HepG2 (cell line): ENCODE measurements at places on chromosomes 3 and 15.

DNA sequence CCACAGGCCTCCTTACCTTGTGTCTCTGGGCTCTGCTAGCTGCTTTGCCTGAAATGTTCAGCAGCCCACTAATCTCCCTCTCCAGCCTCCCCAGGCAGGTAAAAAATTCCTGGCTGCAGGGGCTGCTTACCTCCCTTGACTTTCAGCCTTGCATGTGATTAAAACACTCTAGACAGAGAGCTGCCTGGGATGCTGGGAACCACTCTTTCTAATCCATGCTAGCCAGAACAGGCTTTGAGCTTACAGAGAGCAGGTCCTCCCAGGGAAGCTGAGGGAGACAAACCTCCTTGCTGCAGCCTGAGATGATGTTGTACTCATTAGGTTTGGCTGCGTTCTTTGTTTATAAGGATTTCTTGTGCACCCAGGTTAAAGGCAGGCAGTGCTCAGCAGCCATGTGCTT is 33.7 kb upstream of the LIPC start:
- no peak for DNase-seq

GRCh38 chr3:44506961-44507360 is 29.5 kb upstream of the ZNF445 start:
- no peak for DNase-seq

- peak; percentile 3 for DNase-seq
These were observed 394.0 kb downstream of the LRTM1 start for GRCh38 chr3:54533856-54534255.

DNA sequence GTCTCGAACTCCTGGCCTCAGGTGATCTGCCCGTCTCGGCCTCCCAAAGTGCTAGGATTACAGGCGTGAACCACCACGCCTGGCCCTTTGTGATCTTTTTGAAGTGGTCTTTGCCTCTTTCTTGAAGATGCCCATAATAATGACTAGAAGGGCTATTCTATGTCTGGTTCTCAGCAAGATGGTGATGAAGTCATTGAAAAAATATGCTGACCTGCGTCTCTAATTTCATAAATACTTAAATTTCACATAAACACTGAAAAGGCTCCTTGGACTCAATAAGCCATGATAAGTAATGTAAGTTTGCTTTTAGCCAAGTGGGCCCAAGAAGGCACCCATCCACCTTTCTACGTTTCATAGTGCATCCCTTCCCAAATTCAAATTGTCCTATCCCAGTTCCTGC is 775 bp upstream of the MAPK6 start:
- DNase-seq = no peak

DNA sequence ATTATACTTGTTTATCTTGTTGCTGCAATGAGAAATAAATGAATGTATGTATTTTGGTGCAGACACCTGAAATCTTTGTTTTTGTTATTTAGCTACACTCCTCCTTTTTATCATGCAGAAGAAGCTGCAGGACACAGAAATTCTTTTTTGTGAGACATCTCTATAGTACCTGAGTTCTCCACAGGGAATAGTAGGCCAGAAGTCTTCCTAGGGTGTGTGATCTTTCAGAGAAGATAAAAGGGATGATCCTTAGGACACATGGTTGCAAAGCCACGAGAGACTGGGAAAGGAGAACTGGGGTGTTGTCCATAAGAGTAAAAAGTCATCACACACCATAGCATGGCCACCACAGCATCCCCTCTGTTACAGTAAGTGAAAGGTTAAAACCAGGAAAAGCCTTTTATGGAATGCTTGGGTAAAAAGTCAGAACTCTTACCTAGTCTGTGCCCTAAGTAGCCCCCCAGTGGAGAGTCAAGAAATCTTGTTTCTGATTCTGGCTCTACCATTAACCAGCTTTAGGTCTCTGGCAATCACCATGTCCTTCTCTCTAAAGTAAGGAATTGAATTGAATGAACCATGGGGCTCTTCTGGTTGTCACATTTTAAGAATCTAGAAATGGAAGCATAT is 31.9 kb upstream of the ADGRG7 start:
- no peak for DNase-seq

DNA sequence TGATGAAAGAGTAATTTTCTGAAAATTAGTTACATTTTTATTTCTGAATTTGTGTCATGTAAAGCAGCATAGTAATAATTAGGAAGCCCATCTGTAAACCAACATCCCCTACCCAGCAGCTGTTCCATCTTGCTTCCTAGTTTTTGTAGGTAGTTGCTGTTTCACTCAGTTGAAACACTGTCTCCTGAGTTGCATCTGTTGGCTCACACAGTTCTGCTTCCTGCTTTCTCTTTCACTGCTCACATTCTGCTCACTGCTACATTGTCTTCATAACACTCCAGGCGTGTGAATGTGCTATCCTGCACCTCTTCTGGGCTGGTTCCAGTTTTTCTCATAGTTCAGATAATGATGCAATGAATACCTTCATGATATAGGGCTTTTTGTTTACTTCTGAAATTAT is 123.4 kb downstream of the EPHB1 start:
- DNase-seq = no peak

- no peak for DNase-seq
These were observed 221.1 kb downstream of the SLCO3A1 start for GRCh38 chr15:92074646-92075045.

DNA sequence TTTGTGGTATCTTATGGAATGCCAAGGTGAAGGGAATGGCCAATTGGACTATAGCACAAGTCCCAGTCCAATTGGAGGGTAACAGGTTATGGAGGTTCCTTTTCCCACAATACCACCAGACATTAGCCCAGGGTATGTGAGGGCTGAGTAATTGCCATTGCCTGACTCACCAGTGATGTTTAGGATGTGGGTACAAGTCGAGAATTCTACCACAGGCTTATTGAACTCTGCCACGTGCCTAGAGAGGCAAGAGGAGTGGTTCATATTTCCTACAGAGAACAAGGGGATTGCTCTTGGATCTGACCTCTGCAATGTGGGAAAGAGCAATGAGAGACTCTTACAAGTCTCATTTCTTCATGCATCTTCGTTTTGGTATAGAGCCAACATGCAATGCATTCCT is 85.0 kb upstream of the XCR1 start:
- no peak for DNase-seq

- DNase-seq = no peak
These were observed 168.2 kb downstream of the ECT2 start for GRCh38 chr3:172918568-172919296.

GRCh38 chr3:31064021-31064420 is 169.6 kb upstream of the GADL1 start:
- no peak for DNase-seq

GRCh38 chr15:93719921-93720351 is 511.4 kb upstream of the MCTP2 start:
- DNase-seq = no peak

DNA sequence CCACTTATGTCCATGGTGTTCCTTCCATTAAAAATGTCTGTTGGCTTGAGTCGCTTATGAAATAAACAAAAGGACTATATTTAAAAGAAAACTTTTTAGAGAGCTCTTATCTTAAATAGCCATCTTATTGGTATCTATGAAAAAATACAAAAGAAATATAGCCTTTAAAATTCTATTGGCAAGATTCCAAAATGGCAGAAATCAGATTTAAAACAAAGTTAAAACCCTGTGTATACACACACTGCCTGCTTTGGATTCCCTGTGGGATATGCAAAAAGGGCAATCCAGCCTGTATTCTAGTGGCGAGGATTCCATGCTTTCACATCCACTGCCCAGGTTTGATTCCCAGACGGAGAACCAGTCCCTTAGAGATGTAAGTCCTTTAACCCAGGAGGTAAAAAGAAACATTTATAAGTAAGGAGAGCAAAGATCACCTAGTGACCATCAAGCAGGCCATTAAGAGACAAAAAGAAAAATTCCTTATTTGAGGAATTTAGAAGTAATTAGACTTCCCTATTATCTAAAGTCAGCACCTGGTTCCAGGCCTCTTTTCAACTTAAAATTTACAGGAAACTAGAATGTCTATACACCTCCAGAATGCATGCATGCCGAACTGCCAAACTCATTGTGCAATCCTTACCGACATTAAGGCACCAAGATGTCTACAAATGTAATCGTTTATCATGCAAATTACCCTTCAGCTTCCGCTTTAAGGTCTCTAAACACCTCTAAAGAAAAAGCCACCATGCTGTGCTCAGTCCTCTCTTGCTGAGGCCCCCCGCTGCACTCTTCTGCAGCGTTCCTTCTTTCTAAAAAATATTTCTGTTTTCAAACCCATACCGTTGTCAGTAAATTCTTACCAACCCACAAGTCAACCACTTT is 69.6 kb upstream of the STRIT1 start:
- DNase-seq = no peak

GRCh38 chr15:48965972-48966371 is 2.3 kb upstream of the SHC4 start:
- DNase-seq = no peak

DNA sequence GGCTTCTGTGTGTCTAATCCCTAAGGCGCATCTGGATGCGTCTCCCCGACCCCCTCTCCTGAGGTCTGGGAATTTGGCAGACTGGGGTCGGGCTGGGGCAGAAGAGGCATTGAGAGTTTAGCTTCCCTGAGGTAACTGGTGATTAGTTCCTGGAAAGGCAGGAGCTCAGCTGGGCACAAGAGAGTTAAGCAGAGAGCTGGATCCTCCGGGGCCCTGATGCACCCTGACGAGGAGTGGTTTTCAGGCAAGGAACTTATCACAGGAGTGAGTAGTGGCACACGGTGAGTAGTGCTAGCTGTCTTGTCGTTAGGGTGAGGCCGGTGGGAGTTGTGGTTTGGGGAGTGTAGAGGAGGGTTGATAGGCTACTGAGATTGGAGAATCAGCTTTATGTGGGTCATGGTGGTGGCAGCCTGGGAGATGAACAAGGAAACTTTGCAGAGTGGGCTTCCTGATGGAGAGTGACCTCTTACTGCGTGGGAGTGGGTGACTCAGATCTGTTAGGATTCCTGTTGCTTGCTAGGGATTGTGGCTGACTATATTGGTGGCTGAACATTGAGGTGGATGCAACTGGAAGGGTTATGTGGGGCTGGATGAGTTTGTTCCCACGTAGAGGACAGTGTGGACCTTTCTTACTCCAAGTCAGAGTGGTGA is 897 bp downstream of the RAD54L2 start:
- DNase-seq = no peak

GRCh38 chr15:94416820-94417219 is 185.5 kb downstream of the MCTP2 start:
- no peak for DNase-seq
